ENCODE measurements at places on chromosomes 11 and 22.
A peak's percentile ranks its signal among the peaks of the same experiment; 100 is the strongest.

- DNase-seq = no peak
Observed at GRCh38 chr11:102716527-102716926, 8.2 kb downstream of the MMP8 start.

DNA sequence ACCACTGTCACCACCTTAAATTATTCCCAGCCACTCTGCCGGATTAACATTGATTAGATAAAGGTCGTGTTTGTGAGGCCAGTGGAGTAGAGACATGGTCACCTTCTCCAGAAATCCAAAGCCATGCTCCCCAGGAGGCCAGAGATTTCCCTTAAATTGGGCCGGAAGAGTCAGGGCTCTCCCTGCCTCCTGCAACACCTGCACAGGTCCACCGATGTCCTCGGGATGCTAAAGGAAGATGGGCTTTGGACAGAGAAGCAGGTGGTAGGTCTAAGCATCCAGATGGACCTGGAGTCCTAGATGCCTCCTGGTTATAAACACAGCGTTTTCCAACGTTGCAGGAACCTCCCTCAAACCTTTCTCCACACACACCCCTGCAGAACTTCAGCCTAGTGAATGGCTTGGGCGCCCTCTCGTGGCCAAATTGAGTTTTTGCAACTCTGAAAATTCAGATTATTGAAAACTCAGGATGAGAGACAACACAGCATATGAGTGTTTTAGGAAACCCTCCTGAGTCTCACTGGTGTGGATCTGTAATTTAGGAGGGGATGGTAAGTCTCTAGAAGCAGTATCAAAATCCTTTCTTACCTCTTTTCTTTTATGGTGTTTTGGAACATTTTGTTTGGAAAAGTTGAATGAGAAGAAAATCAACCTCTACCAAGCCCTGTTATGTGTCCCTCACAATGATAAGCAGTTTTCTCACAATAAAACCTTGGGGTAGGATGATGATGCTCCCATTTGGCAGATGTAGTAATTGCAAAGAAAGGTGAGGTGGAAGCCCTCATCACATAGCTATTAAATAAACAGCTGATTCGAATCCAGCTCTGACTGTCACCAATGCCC, 109.6 kb downstream of the RRAS2 start:
- peak; percentile 73 for DNase-seq

- no peak for DNase-seq
Observed at GRCh38 chr11:38456371-38456770, 1858.3 kb upstream of the RAG2 start.

DNA sequence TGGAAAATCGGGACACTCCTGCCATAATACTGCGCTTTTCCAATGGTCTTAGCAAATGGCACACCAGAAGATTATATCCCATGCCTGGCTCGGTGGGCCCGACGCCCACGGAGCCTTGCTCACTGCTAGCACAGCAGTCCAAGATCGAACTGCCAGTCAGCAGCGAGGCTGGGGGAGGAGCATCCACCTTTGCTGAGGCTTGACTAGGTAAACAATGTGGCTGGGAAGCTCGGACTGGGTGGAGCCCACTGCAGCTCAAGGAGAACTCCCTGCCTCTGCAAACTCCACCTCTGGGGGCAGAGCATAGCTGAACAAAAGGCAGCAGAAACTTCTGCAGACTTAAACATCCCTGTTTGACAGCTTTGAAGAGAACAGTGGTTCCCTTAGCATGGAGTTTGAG, 15.6 kb downstream of the PTH start:
- DNase-seq = no peak

DNA sequence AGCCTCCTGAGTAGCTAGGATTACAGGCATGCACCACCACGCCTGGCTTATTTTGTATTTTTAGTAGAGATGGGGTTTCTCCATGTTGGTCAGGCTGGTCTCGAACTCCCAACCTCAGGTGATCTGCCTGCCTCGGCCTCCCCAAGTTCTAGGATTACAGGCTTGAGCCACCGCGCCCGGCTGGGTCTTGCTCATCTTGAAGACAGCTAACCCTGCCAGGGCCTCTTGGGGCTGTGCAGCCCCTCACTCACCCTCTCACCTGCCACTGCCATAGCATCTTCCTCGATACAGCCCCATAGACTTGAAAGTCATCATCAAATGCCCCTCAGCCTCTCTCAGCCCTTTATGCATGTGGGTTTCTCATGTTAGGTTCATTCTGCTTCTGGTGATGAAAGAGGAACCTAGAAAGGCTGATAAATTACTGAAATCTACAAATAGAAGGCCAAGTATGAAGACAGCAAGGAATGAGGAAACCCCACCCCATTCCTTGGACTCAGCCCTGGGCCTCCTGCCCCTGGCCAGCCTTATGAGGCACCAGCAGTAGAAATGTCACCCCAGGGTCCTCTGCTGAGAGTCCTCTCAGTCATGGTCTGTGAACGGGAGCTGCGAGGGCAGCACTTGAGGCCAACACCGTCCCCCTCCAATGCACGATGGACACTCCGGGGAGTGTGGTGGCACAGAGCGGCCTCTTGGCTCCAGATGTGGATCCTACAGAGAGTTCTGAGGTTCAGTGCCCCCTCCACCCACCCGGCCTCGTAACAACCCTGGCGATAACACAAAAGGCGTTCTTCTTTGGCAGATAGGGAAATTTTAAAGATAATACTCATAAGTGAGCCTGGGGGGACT, 24.8 kb downstream of the SCGB1A1 start:
- DNase-seq = no peak

GRCh38 chr22:47191671-47192650, 429.5 kb downstream of the TBC1D22A start:
- DNase-seq = no peak

Measured in activated T-cell treated with anti-CD3 and anti-CD28 coated beads for 1 hour (primary cell).